Activated CD4-positive, alpha-beta T cell treated with anti-CD3 and anti-CD28 coated beads, Interleukin-2, amount 50 U/mL, for 16 hours (primary cell): ENCODE measurements at places on chromosomes 12 and 14.

GRCh38 chr12:115008929-115009328 lies 325.0 kb upstream of the TBX3 start:
- DNase-seq: no peak

GRCh38 chr12:125288931-125289928 lies 224.0 kb downstream of the AACS start:
- DNase-seq: no peak

- peak; percentile 99 for DNase-seq
These were observed at the start of gene PRMT5 for GRCh38 chr14:22929104-22929960. PRMT5 (minus strand) TSS chr14:22929376; CDS start chr14:22929361, 15 bp downstream.

GRCh38 chr12:56229916-56230431 lies at the start of gene SLC39A5:
SLC39A5 (plus strand) TSS chr12:56230051; CDS start chr12:56231275, 1,224 bp downstream.
- DNase-seq: no peak

GRCh38 chr14:97594306-97594705 lies 797.1 kb downstream of the VRK1 start:
- no peak for DNase-seq

GRCh38 chr12:7344833-7345606 lies 41.1 kb downstream of the ACSM4 start:
- no peak for DNase-seq

GRCh38 chr14:67253076-67253635 lies 11.9 kb downstream of the PALS1 start:
- DNase-seq: peak; percentile 11

DNA sequence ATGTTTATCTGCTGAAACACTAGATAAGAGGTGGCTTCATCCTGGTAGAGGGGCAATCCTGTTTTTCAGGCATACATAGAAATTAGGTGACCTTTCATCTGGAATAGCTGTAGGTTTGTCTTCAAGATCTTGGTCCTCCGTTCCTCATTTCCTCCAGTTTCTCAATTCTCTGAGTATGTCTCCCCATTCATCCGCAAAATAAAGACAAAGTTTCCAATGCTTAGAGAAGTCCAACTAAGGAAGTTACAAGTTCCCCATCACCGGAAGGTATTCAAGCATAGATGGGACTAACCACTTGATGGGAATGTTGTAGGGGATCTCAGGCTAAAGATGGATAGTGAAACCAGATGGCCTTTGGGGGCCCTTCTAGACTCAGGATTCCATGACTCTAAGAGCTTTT lies 34.3 kb downstream of the ERG28 start:
- no peak for DNase-seq

DNA sequence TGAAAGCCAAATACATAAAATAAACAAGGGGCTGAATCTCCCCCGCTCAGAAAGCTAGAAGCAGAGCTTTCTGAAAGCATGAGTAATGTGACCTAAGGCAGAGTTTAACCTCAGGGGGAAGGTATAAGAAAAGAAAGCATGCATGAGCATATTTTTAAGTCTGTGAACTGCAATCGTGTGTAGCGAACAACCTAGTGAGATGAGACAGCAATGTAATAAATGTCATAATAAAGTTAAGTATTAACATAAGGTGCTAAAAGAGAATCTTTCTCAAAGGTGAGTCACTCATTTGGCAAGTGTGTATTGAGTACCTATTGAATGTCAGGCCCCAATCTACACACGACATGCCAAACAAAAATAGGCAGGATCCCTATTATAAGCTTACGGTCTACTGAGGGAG lies 14.2 kb upstream of the WDR20 start:
- DNase-seq: no peak

DNA sequence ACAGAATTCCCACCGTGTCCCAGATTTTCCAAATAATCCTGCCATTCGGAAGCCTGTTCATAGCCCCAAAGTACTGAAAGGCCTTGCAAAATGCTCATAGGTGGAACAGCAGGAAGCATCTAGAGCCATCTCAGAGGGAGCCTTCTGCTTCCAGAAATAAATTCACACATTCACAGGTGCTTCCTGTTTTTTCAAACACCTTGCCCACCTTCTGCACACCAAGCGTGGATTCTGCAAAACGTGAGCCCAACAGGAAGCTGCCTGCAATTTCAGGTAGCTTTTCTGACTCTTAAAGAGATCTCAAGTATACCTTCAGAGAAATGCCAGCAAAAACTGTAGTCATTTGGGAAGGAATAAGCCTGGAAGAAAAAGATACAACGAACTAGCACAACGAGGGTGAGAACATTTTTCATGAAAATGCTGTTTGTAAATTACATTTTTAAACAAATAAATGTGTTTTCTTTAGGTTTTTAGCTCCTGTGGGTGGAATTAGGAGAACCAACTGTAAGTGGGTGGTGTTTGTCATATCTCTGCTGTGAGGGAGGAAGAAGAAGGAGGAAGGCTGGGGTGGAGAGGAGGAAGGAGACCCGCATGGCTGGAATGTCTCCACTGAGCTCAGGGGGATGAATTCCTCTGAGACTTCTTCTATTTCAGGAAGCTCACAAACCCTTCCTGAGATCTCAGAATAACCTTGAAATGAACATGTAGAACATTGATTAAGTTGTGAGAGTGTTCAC lies at the start of gene IFNG-AS1:
Gene IFNG-AS1 (plus strand): TSS at position 264 of the 737 bp plus-strand sequence.
- peak; percentile 44 for DNase-seq

GRCh38 chr14:92411941-92412340 lies 89.0 kb downstream of the SLC24A4 start:
- DNase-seq: no peak

DNA sequence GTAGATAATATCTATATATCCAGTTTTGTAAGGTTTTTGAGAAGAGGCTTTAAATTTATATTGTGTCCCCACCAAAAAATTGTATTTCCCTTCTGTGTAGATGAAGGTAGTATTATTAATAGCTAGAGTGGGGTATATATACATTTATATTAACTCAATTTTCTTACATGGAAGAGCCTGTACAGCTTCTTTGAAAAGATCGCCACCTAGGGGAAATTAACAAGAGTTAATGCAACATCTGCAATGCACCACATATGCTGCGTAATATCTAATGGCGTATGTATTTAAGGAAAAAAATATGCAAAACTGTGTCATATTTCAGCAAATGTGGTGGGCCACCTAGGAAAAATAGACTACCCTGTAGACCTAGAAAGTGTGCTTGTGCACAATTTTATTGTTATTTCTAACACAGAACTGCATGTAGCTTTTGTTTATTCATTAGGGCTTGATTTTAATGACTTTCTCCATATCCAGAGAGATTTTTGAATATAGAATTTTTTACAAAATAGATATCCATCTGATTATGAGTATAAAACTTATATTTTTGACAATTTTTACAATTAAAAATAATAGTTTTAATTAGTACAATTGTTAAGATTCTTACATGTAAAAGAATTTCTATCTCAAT lies 14.0 kb downstream of the CCER1 start:
- peak; percentile 13 for DNase-seq

GRCh38 chr14:60381909-60382308 lies 104.0 kb downstream of the C14orf39 start:
- DNase-seq: no peak

- no peak for DNase-seq
These were observed 173.5 kb upstream of the SFSWAP start for GRCh38 chr12:131537267-131537958.

DNA sequence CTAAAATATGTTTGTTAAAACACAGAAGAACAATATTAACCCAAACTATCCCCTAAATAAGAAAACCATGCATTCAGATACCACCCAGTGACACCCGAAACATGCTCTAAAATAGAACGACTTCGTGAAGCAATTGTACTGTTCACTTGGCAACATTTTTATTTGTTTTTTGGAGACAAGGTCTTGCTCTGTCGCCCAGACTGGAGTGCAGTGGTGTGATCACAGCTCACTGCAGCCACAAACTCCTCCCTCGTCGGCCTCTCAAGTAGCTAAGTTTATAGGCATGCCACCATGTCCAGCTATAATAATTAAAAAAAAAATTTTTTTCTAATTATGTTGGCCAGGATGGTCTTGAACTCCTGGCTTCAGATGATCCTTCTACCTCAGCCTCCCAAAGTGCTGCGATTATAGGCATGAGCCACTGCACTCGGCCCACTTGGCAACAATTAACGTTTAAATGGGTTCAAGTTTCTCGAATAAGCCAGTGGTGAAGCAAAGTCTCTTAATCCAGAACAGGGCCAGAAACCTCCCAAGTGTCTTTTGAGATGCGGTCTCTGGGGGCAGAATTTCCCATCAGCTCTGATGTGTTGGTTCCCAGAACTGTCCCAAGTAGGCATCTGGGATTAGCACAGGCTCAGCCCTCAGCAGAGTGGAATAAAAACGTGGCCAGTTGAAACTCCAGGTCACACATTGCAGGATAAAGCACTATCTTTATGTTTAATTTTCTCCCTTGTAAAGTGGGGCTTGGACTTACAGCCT lies 74.5 kb downstream of the TMCC3 start:
- no peak for DNase-seq

DNA sequence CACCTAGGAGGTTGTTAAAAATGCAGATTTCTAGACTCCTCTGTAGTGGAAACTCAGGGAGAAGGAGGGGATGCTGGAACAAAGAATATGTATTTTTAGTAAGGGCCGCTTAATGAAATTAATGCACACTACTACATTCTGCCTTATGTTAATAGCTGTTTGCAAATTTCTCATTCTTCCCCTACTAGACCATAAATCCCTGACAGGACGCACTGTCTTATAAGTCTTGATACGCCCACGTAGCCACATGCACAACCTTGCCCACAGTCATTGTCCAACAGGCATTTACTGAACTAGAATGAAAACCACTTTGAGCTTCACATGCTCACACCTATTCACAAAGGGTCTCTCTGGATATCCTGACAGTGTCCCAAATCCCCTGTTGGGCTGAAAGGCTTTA lies 10.5 kb downstream of the KRT2 start:
- DNase-seq: no peak

GRCh38 chr14:85423889-85424288 lies 106.1 kb upstream of the FLRT2 start:
- no peak for DNase-seq

DNA sequence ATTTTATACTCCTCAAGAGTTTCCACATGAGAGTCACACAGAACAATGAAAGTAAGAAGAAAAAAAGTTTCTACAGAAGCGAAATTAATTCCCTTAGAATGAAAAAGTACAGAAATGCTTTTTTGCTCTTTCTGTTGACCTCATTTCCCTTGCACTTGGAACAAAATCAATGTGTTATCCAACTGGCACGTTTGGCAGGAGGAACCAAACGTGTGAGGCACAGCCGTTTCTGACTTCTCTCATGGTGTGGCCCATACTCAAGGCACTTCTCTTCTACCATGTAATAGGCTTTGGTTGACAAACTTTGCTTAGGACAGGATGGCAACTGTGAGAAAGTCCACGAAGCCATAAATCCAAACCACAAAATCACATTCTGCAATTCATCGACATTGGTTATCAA lies 297.0 kb downstream of the FUT8 start:
- no peak for DNase-seq
